Glomerular endothelial cell (primary cell): ENCODE measurements at places on chromosomes 7 and 10. TPM values are rescaled to one million over a fixed set of nuclear protein-coding genes. Genes with fewer than 3 reads are reported as not detected.

Gene VWA2
- 0.05 TPM in 1 of 2 replicates, not detected in the other for total RNA-seq

Gene ITGA8
- total RNA-seq = 2.1 and 9.5 TPM in 2 replicates

Gene EPHB4
- total RNA-seq = 157 and 191 TPM in 2 replicates

Gene ZNF479
- not detected in 2 replicates for total RNA-seq

Gene CYP3A4
- not detected in 2 replicates for total RNA-seq

Gene SCD
- 140 and 142 TPM in 2 replicates for total RNA-seq
